CD8-positive, alpha-beta T cell (primary cell): ENCODE measurements at places on chromosomes 12 and 14. TPM values are rescaled to one million over a fixed set of nuclear protein-coding genes. Genes with fewer than 3 reads are reported as not detected.

DNA sequence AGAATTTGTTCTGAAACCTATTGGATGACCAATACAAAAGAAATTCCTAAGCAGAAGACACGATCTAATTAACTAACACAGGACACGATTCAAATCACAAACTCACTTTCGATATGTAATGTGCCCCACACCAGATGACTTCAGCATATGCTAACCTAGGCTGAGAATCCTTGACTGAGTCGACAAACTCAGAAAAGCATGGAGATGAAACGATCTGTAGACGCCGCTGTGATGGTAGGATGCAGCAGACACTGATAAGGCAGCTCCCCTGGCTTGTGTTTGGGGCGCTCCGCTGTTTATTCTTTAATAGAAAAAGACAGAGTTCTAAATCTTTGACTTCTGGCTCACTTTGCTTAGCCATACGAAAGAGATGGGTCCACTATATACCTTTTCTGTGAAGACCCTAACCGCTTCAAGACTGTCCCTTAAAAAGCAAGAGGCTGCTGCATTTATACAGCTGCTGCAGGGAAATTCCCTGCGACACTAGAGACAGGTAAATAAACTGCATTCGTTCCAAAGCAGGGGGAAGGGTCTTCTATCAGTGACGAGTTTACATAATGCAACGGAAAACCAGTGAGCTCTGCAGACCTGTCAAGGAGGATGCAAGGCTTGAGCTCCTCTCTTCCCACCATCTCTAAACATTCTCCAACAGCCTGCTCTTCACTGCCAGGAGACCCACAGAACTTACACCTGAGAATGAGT, 929 bp downstream of the CHD8 start:
- DNase-seq, result no peak

DNA sequence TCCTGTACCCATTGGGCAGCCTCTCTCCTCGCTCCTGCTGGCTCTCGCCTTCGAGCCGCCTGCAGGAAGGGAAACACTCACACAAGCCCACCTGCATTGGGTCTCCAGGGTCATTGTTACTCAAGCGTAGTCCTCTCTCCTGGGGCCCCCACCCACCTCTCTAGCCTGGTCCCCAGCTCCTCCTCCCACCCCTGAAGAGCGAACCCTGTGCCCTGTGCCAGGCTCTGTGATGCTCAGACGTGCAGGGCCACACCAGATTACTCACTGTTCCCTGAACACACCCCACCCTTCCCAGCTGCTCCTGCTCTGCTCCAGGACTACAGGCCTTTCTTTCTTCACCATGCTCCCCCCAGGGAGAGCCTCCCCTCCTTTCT, 88.1 kb downstream of the NINJ2 start:
- no peak for DNase-seq

GRCh38 chr12:132084621-132085290, 59.4 kb downstream of the DDX51 start:
- DNase-seq, result peak; percentile 26

DNA sequence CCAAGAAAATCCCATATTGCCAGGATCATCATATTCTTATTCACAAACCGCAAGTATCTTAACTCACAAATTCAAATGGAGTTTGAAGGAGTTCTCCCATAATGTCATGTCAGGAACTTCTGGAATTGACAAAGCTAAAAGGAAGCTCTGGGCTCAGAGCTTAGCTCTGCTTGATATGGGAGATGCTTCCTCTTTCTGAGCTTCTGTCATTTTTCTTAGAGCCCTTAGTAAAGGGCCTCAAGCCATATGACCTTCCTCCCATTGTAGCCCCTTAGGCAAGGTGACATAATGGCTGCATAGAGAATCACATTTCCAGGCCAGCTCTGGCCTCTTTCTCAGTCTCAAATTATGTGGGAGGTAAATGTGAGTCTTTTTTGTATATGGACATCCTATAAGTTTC, 40.9 kb downstream of the SLC4A8 start:
- no peak for DNase-seq

- peak; percentile 51 for DNase-seq
Observed at GRCh38 chr12:4807813-4808212, 87.6 kb downstream of the GALNT8 start.

DNA sequence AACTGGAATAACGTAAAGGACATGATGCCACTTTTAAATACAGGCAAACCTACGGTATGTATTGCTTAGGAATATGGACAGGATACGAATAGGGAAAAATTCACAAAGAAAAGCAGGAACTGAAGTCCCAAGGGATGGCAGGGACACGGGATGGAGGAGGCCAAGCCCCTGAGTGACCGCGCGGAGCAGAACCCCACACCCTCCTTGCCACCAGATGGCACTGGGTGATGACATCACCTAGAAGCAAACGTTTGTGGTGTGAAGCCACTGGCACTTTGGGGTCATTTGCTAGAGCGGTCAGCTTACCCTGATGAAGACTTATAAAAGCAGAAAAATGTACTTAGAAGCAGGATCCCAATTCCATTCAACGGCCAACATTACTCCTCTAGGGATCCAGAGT, 9.4 kb downstream of the DHX37 start:
- DNase-seq, result no peak

DNA sequence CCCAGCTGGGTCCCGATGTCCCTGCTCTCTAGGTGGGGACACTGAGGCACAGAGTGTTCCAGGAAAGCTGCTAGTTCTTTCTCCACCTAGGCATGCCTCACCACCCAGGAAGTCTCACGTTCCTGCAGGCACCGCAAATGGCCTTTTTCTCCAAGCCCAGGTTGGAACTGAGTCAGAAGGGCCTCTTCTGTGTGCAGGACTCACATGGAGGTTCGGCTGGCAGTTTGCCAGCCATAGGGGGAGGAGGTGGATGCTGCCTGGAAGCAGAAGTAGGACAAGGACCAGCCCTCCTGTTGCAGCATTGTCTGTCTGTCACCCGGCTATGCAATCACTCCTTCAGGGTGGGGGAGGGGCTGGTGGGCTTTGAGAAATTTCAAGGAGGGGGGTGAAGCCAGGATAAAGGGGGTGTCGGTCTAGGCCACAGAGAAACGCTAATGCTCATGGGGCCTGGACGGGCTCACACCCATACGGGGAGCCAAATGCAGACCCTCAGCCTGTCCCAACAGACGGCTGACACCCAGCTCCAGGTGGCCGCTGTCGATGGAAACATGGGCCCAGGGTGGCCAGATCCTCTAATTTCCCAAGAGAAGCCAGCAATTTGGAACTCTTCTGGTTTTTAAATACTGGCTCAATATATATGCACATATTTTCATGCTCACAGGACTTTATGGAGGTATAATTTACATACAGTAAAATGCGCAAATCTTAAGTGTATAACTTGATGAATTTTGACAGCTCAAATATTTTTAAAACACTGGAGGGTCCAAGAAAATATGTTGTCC, 120.5 kb downstream of the PHETA1 start:
- DNase-seq, result peak; percentile 17

- no peak for DNase-seq
Observed at GRCh38 chr12:56785141-56785865, 22.2 kb downstream of the HSD17B6 start.

- no peak for DNase-seq
Observed at GRCh38 chr14:46626876-46627275, 24.7 kb downstream of the RPL10L start.

GRCh38 chr12:4006743-4007142, 133.5 kb upstream of the PARP11 start:
- DNase-seq, result no peak

DNA sequence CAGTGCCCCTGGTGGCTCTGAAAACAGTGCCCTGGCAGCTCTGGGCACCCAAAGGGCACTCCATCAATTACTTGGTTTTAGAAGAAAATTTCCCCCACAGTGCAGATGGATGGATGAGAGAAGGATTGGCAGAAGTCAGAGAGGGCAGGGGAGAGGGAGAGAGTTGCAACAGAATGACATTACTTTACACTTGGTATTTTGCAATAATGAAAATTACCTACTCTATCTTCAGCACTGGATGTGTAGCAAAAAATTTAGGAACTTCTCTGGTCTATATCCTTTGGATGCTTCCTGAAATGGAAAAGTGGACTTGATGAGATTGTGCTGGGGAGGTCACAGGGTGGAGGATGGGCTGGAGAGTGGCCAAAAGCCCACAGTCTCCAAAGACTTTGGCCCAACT, 193.2 kb downstream of the CHST11 start:
- DNase-seq, result no peak

DNA sequence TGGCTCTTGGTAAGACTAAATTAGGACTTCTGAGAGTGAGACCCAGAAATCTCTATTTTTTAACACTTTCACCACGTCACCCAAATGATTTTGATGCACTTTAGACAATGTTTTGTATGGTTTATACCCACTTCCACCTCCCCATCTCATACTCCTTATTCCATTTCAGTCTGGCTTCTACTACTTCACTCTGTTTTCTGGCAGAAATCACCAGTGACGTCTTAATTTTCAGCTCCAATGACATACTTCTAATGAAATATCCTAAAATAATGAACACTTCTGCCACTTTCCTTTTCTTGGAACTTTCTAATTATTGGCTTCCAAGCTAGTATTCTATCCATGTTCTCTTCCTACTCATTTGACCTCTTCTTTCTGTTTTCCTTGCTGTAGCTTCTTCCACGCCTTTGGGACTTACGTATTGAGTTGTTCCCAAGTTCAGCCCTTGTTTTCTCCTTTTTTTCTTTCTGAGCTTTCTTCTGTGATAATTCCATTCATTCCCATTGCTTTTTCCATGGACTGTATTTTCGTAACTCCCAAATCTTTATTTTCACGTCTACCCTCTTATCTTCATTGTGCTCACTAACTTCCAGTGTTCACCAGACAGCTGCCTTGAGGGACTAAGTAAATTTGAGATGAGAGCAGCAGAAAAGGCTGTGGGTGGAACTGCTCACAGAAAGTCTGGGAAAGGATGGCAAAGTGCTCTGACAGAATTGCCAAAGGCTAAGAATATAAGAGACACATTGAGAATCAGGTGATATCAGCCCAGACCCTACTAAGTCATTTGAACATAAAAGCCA, 115.8 kb downstream of the CAPZA3 start:
- no peak for DNase-seq

DNA sequence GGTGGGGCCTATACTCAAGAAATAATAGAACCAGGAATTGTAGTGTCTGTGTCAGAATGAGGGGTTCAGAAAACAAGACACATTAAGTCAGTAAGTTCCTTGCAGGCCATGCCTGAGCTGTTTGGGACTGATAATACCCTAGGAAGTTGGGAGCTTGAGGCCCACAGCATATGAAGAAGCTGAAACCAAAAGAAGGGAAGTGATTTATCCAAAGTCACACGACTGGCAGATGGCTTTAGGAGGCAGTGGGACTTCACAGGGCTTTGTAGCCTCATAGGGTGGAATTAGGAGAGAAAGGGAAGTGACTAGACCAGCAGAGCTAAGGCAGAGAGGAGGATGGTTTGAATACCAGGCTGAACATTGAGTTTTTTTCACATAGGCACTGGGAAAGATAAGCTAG, 56.6 kb upstream of the SRSF5 start:
- no peak for DNase-seq

- DNase-seq, result no peak
Observed at GRCh38 chr14:38175658-38176057, 32.0 kb upstream of the SSTR1 start.

DNA sequence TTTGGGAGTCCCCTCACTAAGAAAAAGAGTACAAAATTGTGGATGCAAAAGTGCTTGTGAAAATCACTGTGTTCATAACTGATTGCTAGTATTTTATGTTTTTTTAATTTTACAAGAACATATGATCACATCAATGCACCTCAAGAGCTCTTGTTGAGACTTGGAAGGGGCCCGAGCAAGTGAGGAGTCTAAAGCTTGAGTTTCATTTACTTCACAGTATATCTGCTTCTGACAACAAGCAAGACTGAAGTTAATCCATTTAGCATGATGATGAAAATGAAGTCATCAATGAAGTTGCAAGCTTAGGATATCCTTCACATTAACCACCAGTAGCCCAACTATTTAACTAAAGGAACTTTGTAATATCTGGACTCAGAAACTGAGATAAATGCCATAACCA, 182.5 kb upstream of the DIO2 start:
- no peak for DNase-seq

PZP gene
- total RNA-seq, result not detected

HCAR1 gene
- total RNA-seq, result not detected

TAC3 gene
- not detected for total RNA-seq
